ENCODE measurements at places on chromosomes 12 and 14.

DNA sequence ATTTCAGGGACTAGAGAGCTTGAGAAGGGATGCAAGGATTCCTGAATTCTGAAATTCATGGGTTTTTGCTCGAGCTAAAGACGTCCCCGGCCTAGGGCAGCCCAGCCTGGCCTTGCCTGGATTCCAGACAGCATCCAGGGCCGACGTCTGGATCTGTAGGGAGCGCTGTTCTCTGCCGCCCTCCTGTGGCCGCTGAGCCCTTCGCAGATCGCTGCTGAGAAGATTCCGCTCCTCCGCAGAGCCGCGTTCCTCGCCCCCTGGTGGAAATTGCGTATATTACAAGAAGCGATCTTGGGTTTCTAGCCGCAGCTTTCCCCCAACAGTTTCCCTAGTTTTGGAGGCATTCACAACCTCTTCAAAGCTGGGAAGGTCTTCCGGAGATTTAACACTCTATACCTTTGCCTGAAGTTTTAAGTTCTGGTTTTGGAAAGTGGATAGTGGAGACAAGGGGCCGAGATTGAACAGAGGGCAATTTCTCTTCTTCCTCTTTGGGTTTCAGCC is 5.1 kb downstream of the CISTR start:
- peak; percentile 89 for DNase-seq

DNA sequence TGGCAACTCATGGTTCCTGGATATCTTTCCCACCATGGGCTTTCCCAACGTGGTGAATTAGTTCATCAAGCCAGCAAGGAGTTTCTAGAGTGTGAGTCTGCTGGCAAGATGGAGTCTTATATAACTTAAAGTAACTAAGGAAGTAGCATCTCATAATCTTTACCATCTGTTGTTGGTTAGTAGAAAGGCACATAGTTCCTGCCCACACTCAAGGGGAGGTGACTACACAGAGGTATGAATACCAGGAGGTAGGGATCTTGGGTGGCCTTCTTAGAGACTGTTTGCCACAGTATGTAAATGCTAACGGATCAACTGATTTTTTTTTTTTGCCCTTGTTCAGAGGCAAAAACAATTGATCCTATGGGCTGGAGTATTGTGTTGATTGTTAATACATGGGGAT is 446.9 kb downstream of the ATP23 start:
- DNase-seq: no peak

GRCh38 chr14:30177781-30178180 is 250.1 kb upstream of the PRKD1 start:
- DNase-seq: no peak

- DNase-seq: no peak
Observed at GRCh38 chr14:94328196-94328595, 5.1 kb upstream of the SERPINA6 start.

DNA sequence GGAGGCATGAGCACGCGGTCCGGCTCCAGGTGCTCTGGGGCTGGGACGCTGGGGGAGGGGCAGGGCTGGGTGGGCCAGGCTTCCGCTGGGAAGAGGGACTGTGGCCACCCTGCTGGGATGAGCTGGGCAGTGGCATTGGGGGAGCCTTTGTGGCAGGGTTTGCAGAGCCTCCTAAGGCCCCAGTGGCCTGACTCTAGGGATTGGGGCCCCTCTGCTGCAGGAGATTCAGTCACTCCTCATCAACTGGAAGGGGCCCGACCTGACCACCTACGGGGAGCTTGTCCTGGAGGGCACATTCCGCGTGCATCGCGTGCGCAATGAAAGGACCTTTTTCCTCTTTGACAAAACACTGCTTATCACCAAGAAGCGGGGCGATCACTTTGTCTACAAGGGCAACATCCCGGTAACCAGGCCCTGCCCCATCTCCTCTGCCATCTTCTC is 26.9 kb downstream of the PLEKHG3 start:
- no peak for DNase-seq

- DNase-seq: no peak
Observed at GRCh38 chr14:99794151-99794780, 1.1 kb downstream of the EML1 start.

GRCh38 chr12:19449814-19450213 is 10.5 kb downstream of the AEBP2 start:
- no peak for DNase-seq

GRCh38 chr12:52673713-52674432 is 6.3 kb downstream of the KRT1 start:
- no peak for DNase-seq

DNA sequence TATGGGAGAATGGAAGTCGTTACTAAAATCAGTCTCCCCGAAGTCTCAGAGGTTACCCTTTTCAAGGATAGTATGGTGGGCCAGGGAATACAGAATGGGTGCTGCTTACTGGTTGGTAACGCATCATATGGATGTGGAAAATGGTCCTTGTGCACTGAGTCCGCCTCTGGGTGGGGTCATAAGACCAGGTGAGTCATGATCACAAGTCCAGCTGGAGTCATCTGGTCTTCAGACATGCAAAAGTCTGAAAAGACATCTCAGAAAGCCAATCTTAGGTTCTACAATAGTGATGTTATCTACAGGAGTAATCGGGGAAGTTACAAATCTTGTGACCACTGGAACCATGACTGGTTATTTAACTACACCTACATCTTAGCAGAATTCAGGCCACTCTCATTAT is 71.9 kb upstream of the TCL1B start:
- no peak for DNase-seq

DNA sequence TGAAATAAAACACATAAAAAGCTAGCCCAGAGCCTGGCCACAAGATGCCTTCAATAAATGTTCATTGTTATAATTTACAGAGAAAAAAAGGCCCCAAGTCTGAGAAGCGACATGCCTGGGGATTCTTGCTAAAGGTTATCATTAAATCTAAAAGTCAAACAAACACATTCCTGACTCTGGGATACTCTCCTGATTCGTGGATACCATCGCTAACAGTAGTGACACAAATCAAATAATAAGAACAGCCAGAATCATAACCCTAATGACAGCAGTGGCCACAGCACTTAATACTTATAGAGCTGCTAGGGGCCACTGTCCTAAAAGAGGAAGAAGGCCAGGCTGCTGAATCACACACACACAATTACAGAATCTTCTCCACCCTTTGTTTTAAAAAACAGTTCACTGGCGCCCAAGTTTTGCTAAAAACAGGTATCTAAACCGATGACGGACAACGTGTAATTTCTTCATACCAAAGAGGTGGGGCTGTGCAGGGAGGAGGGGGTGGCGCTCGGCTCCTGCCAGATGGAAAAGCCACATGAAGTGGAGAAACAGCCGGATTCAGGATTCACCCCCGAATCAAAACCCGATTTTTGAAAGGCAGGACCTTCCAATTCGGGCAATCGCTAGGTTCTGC is 1.2 kb downstream of the CLIP1 start:
- no peak for DNase-seq

DNA sequence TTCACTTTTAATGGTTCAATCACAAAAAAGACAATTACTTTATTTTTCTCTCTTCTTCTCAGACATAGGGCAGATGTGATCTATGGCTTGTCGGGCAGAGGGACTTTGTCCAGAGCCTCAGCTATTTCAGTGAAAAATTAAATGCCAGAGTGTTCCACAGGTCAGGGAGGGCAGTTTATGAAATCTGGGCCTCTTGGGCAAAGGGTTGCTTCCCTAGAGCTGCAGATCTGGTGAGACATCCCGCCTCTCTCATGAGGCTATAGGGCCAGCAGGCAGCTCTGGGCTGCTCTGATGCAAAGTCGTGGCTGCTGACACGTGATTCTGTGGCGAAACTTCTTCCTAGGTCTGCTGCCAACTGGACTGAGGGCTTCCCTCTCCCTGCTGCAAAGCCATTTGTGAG is 6.0 kb downstream of the CLMN start:
- peak; percentile 85 for DNase-seq

GRCh38 chr12:1692895-1693610 is 2.2 kb downstream of the ADIPOR2 start:
- peak; percentile 54 for DNase-seq

- DNase-seq: no peak
Observed at GRCh38 chr12:119613319-119613936, 19.9 kb downstream of the TMEM233 start.

GRCh38 chr12:15520844-15521243 is 198.5 kb downstream of the PTPRO start:
- no peak for DNase-seq

DNA sequence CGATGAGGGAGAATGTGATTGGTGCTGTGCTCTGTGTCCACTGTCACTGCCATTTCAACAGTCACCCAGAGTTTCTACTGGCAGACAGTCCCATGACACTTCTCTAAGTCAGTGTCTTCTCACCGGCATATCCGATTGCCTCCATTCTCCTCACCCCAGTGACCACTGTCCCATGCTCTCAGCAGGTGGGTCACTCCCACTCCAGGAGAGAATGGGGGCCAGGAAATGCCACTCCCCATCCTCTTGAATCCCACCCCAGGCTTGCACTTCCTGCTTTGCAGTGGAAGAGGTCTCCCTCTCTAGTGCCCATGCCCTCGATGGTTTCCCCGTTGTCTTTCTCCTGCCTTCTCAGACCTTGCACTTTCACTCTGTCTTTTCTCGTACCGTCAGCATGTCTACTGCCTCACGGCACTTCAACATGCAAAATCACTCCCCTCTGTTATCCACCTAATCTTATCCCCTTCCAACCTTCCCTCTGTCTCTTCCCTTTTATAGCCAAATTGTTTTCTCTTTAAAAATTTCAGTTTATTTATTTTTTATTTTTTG is 2.2 kb upstream of the EP400 start:
- no peak for DNase-seq

DNA sequence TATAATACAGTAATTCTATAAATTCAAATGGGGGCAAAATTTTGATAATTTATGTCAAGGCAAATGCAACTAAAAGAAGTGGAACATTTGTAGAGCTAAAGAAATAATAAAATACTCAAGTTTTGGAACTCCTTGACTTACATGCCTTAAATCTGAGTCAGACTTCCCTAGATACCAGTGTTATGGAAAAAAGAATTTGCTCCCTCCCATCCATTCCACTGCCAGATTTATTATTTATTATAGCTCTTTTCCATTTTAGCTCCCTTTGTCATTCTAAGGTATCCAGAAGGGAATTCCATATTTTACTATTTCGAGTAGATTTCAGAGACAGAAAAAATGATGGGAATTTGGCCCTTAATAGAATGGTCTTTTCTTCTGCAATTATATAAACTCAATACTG is 44.0 kb downstream of the RHOJ start:
- DNase-seq: no peak

GRCh38 chr12:51128919-51129318 is 44.0 kb downstream of the TFCP2 start:
- no peak for DNase-seq

- DNase-seq: no peak
Observed at GRCh38 chr12:124636138-124636978, 68.9 kb upstream of the NCOR2 start.

DNA sequence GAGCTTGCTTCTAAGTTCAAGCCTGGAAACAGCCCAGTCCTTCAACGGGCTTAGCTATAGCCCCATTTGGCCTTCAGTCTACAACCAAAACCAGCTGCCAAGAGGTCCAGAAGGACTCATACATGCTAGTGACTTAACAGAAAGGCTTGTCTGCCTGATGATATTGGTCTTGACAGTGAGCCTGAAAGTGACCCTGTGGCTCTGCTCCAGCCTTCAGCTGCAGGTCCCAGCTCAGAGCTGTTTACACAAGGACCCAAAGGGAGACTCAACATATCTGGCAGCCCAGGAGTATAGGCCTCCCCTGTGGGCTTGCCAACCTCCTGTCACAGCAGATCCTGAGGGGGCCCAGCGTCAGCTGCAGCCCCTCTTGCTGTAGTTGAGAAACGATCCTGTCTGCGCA is 27.5 kb downstream of the COX16 start:
- DNase-seq: no peak

- no peak for DNase-seq
Observed at GRCh38 chr12:123164710-123165261, 13.9 kb upstream of the PITPNM2 start.

DNA sequence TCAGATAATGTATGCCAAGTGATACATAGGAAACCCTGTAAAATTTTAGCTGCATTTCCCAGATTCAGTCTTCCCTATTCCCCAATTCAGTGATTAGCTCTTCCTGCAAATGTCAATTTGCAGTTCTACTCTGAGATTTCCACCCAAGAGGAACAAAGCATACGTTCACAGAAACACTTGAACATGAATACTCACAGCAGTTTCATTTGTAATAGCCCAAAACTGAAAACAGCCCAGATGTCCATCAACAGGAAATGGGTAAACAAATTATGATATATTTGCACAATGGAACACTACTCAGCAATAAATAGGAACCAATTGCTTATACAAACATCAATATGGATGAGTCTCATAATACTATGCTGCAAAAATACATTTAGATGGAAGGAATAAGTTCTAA is 194.2 kb downstream of the GXYLT1 start:
- no peak for DNase-seq

GRCh38 chr12:103586132-103586531 is 941 bp upstream of the STAB2 start:
- DNase-seq: no peak

GRCh38 chr14:95559203-95559602 is 24.4 kb downstream of the GLRX5 start:
- no peak for DNase-seq

GRCh38 chr12:104064842-104065427 is 604 bp downstream of the HCFC2 start:
- peak; percentile 18 for DNase-seq

GRCh38 chr14:52220924-52221811 is 46.3 kb upstream of the PTGDR start:
- no peak for DNase-seq

GRCh38 chr14:26833621-26834176 is 235.9 kb upstream of the NOVA1 start:
- DNase-seq: no peak

GRCh38 chr12:112327209-112327938 is 54.9 kb downstream of the HECTD4 start:
- DNase-seq: no peak

GRCh38 chr12:32558903-32559302 is 120.2 kb upstream of the DNM1L start:
- DNase-seq: peak; percentile 21

DNA sequence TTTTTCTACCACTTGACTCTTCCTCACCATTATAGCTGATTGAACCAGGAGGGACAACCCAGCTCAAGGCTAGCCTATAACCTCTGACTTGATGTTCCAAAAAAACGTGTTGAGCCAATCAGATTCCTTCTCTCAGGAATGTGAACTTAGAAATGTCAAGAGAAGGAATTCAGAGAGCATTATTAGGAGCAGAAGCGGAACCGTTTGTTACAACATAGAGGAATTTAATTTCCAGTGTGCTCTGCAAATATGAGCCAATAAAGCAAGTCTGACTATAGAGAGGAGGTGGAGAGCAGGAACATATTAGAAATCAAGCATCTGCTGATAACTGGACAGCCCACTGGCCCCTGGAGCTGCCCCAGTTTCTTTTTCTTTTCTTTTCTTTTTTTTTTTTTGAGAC is 15.3 kb upstream of the PELI2 start:
- DNase-seq: no peak

GRCh38 chr12:60042835-60043234 is 447.0 kb downstream of the SLC16A7 start:
- DNase-seq: no peak

GRCh38 chr12:56229916-56230431 is at the start of gene SLC39A5:
Gene SLC39A5 (plus strand): TSS chr12:56230051. CDS start chr12:56231275, 1,224 bp downstream.
- DNase-seq: no peak
